ENCODE measurements at places on chromosomes 6 and 20.

- DNase-seq = no peak
These were observed 11.1 kb downstream of the BTN2A1 start for GRCh38 chr6:26468829-26469228.

GRCh38 chr20:33407251-33407650, 5.9 kb upstream of the CDK5RAP1 start:
- DNase-seq = no peak

GRCh38 chr6:166584155-166584554, 2.3 kb downstream of the RAMACL start:
- DNase-seq = peak; percentile 59

DNA sequence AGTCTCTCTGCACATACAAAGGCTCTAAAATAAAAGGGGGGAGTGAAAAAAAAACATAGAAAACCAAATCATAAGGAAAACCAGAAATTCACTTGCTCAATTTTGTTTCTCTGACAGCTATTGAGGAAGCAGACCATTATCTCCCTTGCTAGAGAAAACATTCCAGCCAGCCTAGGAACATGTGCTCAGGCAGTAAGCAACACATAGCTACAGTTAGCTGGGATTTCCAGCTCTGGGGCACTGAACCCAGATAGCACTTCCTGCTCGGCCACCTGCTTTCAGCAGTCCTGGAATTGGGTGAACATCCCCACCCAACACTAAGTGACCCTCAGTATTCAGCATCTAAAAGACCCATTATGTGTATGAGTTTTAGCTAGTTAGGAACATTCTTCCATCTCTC, 61.3 kb downstream of the TNFRSF21 start:
- DNase-seq = no peak

DNA sequence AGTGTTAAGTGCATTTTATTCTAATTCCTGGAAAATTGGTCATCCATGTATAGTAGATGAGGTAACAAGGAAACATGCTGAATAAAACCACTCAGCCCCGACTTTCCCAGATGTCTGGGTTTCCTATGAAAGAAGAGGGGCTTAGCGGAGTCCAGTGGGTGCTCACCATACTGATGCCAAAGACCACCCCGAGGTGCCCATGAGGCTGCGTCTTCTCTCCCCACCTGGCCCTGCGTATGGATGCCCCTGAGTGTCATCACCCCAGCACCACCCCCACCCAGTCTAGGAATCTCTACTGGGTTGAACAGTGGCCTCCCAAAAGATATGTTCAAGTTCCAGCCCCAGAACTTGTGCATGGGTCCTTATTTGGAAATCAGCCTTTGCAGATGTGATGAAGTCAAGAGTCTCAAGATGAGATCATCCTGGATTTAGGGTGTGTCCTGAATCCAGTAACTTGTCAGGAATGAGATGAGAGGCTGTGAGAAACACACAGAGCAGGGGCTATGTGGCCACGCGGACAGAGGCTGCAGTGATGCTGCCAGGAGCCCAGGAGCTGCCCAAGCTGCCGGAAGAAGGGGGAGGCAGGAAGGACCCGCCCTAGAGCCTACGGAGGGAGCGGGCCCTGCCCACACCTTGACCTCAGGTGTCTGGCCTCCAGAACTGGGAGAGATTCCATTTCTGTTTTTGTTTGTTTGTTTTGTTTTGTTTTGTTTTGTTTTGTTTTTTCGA, 124.6 kb upstream of the CDH4 start:
- DNase-seq = peak; percentile 90

DNA sequence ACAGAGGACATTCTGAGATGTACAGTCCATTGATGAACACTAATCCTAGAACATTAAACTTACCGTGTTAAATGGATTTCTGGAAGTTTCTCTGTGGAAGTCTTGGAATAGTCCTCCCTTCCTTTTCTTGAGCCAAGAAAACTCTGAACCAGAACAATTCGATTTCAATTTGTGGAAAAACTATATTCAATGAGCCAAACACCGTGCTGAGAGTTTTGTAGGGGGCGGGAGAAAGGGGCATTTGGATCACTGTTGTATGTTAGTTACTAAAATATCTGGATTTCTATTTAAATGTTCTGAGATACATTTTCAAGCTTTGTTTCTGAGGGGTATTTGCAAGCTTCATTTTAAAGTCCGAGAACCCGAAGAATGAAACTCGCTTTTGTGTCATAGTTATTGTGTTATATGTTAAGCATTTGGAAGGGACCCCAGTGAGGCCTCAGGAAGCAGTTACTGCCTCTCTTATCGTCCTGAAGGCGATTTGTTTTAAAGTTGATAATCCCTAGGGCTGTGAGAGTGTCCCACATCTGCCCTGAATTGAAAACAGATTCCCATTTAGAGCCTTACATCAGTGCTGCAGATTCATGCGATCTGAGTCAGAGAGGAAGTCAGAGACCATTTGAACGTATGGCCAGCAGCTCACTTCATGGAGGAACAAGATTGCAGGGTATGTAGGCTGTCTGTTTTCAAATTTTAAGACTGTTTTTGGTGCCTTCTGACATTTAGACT, 70.8 kb upstream of the SASH1 start:
- DNase-seq = peak; percentile 98

Data from fibroblast of skin of right quadriceps (primary cell).